ENCODE measurements at places on chromosomes 12 and 14.
A peak's percentile ranks its signal among the peaks of the same experiment; 100 is the strongest.

DNA sequence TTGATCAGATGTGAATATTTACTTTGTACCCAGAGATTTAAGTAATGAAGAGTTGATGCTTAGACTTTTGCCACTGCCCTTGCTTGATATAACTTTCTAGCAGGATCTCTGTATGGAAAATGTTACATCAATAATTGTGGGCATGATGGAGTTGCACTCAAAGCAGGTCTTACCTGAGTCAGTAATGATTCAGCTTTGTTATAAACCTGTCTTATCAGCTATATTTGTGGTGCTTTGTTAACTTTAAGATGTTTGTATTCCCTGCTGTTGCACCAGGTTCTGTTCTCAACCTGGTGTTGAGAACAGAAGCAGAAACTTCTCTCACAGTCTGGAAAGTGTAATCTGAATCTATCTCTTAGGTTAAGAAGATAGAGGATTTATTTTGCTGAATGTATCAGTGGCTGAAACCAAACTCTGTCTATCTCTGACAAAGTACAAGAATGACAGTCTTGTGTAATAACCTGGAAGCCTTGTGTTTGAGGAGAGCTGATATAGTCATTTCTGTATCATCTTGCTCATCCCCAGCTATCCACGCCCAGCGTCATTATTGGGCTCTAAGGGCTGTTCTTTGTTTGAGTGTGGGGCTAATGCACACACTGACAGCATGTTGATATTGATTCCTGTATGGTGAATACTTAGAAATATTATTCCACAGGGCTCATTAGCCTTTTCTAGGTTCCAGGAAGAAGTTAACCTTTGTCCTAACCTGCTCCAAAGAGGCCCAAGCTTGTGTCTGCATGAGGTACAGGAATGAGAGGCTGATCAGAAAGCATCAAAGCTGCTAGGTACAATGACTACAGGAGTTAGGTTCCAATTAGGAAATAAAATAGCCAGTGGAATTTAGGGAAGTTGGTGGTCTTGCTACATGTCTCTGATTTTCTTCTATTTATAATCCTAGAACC lies 3.6 kb downstream of the AKAP6 start:
- H3K27me3 ChIP-seq: no peaks in the 10 kb centered on the region
- ATAC-seq: no peak
- no peak overlapping the region for H3K27ac ChIP-seq
- H3K4me1 ChIP-seq: no peaks in the 10 kb centered on the region

- H3K27me3 ChIP-seq: peaks cover 8% of the 10 kb centered on the region
- ATAC-seq: peak; percentile 21
- no peak overlapping the region for H3K4me3 ChIP-seq
- H3K27ac ChIP-seq: no peak overlapping the region
Observed at GRCh38 chr14:102584871-102585869, 7.3 kb upstream of the RCOR1 start.

DNA sequence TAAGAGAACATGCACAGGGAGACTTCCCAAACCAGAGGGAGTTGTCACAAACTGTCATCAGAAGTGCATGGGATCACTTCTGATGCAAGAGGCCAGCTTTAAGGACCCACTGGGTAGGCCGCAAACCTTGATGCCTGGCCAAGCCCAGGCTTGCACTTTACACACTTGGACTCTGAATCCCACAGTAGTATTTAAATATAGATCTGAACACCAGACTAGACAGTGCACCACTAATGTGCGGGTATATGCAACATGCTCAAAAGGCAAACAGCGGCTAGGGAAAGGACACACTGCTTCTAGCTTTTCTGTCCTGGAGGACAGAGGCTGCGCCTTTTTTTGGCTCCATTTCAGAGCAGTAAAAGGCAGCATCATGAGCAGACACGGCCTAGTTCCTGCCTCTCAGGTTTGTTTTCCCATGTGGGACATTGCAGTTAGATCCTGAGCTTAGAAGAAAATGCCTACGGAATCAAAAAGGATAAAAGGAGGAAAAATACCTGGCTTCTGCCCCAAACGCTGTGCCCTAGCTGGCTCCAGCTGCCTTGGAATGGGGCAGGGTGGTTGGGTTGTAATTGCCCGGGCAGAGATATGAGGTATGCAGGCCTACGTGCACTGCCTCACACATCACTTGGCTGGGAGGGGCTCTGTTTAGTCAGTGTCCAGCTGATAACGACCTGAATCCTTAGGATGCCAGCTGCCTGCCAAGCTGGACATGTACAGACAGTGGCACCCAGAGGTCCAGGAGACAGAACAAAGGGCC lies 84.5 kb upstream of the EGLN3 start:
- no peaks in the 10 kb centered on the region for H3K27me3 ChIP-seq
- H3K4me1 ChIP-seq: no peaks in the 10 kb centered on the region
- no peak overlapping the region for H3K4me3 ChIP-seq
- no peaks in the 10 kb centered on the region for H3K36me3 ChIP-seq

DNA sequence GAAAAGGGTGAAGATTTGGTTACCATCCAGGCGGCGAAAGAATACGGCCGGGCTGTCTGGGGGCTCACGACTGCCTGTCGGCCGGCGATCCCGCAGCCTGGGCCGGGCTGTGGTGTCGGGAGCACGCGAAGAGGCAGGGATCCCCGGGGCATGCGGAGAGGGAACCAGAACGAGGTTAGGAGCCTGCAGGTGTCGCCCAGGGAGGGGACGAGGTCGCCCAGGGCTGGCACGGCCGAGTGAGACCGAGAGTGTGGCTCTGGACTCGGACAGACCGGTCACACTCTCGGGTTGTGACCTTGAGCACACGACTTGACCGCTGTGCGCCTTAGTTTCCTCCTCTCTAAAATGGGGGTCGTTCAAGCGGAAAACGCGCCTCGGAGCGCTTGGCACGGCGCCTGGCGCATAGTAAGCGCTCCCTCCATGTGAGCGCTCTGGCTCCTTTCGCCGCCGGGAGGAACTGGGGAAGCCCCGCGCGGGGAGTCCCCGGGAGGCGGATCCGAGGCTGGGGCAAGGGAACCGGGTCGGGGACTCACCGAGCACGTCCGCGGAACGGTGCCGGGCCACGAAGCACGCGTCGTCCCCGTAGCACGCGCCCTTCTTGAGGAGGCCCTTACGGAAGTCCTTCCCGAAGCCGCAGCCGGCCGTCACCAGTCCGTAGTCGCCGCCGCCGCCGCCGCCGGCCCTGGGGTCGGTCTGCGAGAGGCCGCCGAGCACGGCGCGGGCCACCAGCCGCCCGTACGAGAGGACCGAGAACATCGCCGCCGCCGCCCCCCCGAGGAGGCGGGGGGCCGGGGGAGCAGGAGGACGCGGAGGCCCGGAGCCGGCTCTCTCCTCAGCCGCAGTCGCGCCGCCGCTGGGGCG lies 612 bp downstream of the PPTC7 start:
- H3K4me3 ChIP-seq: peak overlapping the region; percentile 91
- H3K27ac ChIP-seq: peak overlapping the region; percentile 95
- ATAC-seq: peak; percentile 73
- no peaks in the 10 kb centered on the region for H3K27me3 ChIP-seq

DNA sequence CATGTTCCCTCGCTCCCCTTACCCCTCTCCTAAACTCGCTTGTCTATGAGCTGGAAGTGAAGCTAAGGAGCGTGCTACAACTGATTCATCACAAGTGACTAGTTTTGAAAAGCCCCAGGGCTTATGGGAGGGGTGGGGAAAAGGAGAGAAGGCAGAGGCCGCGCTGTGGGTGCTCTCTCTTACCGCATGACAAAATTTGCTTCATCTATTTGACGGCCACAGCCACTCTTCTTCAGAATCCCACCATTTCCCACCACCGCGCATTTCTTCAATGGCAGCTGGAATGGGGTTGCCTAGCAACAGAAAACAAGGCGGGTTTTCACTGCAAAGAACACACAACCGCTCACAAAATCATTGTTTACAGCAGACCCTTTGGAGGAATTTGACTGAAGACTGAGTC lies 79.4 kb downstream of the ST8SIA1 start:
- no peak for ATAC-seq
- no peaks in the 10 kb centered on the region for H3K36me3 ChIP-seq

DNA sequence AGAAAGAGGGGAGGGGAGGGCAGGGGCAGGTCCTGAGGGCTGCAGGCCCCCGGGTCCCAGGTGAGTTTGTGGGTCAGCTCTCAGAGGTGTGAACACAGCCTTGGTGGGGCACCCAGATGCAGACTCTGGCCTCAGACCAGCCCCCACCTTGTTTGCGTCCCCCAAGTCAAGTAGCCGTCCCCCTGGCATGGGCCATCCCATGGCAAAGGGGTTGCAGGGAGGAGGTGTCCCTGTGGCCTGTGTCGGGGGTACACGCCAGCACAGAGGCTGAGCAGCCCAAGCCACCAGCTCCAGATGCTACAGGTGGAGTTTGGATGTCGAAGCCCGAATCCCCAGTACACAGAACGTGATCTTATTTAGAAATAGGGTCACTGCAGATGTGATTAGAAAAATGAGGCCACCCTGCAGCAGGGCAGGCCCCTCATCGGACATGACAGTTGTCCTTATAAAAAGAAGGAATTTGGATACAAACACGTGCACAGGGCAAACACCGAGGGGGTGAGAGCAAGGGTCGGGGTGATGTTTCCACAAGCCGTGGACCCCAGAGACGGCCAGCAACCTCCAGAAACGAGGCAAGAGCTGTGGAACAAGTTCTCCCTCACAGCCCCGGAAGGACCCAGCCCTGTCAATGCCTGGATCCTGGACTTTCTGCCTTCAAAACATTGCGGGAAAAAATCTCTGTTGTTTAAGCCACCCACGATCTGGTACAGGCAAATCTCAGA lies 141.2 kb upstream of the C14orf180 start:
- peaks cover 41% of the 10 kb centered on the region for H3K27me3 ChIP-seq
- H3K4me1 ChIP-seq: no peaks in the 10 kb centered on the region
- no peak for ATAC-seq
- no peaks in the 10 kb centered on the region for H3K36me3 ChIP-seq
- H3K27ac ChIP-seq: no peak overlapping the region

DNA sequence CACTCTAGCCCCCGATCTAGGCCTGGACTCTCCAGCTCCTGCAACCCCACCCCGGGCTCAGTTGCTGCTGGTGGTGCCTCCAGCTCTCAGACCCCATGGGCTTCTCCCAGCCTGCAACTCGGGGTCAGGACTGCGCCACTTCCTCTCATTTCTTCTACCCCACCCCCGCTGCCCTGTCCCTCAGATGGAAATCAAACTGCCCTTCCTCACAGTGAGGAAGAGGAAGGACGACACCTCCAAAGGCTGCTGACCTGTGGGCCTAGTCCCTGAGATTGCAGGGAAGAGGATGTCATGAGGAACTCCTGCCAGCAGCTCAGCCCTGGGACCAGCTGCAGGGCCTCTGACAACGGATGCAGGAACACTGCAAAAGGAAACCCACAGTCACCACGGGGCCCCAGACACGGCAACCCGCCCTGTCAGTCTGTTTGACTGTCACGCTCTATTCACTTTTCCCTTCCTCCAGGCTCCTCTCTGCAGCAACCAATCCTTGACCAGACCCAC lies 29.3 kb upstream of the PNMA1 start:
- peak overlapping the region; percentile 87 for H3K27ac ChIP-seq
- H3K27me3 ChIP-seq: no peaks in the 10 kb centered on the region
- peak; percentile 68 for ATAC-seq
- peaks cover 89% of the 10 kb centered on the region for H3K4me1 ChIP-seq
- H3K4me3 ChIP-seq: peak overlapping the region; percentile 62

- no peaks in the 10 kb centered on the region for H3K4me1 ChIP-seq
- H3K27me3 ChIP-seq: peaks cover 52% of the 10 kb centered on the region
- H3K4me3 ChIP-seq: no peak overlapping the region
- no peak for ATAC-seq
- no peaks in the 10 kb centered on the region for H3K36me3 ChIP-seq
Observed at GRCh38 chr12:54865683-54866324, 11.5 kb downstream of the MUCL1 start.

DNA sequence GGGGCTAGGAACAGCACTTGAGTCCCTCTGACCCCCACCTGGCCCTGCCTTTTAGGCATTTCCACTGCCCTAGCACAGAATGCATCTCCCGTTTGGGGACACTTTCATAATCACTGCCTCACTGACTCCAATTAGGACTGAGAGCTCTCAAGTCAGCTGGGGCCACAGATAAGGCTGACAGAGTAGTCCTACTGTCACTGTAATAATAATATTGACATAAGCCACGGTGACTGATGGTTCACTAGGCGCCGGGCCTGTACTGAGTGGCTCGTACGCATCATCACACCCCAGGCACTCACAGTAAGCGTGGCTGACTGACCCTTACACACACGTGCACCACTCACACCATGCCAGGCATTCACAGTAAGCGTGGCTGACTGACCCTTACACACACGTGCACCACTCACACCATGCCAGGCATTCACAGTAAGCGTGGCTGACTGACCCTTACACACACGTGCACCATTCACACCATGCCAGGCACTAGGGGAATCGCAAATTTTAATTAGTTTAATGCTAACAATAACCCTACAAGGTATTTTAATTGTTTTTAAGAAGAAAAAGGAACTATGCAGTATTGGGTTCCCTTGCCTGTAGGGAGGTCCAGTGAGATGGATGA lies 87.7 kb downstream of the CHGA start:
- H3K36me3 ChIP-seq: peaks cover 23% of the 10 kb centered on the region
- no peaks in the 10 kb centered on the region for H3K27me3 ChIP-seq

DNA sequence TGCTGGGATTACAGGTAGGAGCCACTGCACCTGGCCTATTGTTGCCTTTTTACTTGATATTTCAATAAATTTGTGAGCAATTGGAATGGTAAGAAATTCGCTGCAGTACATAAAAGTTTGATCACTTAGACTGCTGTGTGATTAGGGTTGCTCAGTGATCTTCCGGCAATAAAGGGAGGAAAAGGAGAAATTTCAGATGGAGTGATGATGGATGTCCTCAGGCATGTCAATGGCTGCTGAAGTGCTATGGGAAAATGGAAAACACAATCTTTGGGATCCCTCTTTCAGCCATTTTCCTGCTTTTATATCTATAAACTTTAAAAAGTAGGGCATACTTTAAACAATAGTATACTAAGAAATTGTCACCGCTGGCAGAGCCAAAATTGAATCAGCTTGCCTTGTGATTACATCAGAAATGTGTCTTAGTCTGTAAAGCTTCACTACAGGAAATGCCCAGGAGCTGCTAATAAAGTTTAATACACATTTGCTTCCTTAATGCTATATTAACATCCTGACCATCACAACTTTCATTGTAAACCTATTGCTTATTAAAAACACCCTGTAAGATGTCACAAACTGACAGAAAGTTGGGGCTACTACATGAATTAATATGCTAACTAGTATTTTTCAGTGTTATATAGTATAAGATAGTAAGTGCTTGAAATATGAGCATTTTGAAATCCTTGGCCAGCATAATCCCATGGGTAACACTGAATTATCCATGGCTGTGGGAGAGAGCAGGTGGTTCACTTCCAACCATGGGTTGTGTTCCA lies 13.7 kb upstream of the FBXL14 start:
- no peaks in the 10 kb centered on the region for H3K36me3 ChIP-seq
- no peak overlapping the region for H3K4me3 ChIP-seq
- peaks cover 30% of the 10 kb centered on the region for H3K4me1 ChIP-seq
- no peaks in the 10 kb centered on the region for H3K27me3 ChIP-seq

- no peak for ATAC-seq
- no peak overlapping the region for H3K27ac ChIP-seq
- peaks cover 85% of the 10 kb centered on the region for H3K4me1 ChIP-seq
- peaks cover 24% of the 10 kb centered on the region for H3K36me3 ChIP-seq
- no peaks in the 10 kb centered on the region for H3K27me3 ChIP-seq
Observed at GRCh38 chr14:75518625-75519024, 3.6 kb upstream of the BATF start.

All from stimulated activated memory B cell treated with anti-CD40 and anti-IgM and Interleukin-4, amounts not matched to agents 10 μg/mL and 1 μg/mL and 100 μg/mL, for 72 hours (primary cell).